Stimulated activated CD4-positive, alpha-beta T cell treated with anti-CD3 and anti-CD28 coated beads, TNF-alpha, amount 100 ng/mL, for 1 hour (primary cell): ENCODE measurements at places on chromosomes 3 and 15.

GRCh38 chr15:83565553-83566159, 88.3 kb upstream of the ADAMTSL3 start:
- DNase-seq, result no peak

DNA sequence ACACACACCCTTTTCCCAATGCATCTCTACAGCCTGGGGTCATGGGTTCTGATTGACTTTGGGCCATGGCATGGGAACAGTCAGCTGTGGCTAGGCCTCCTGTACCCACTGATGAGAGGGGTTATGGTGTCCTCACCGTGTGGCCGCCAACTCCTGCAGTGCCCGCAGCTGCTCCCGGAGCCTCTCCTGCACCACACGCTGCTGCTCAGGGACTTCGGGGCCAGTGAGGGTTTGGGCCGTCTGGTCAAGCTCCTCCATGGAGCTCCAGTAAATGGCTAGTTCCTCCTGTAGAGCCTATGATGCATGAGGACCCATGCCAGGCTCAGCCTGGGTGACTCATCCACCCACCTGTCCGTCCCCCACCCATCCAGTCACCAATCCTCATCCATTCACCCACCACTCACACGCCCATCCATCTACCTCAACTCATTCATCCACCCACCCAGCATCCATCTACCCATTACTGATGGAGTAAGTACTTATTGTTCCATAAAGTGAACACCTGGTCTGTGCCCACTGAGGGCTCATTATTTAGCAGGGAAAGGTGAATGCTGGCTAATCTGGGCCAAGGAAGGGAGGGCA, 21.6 kb downstream of the SPTBN5 start:
- no peak for DNase-seq

DNA sequence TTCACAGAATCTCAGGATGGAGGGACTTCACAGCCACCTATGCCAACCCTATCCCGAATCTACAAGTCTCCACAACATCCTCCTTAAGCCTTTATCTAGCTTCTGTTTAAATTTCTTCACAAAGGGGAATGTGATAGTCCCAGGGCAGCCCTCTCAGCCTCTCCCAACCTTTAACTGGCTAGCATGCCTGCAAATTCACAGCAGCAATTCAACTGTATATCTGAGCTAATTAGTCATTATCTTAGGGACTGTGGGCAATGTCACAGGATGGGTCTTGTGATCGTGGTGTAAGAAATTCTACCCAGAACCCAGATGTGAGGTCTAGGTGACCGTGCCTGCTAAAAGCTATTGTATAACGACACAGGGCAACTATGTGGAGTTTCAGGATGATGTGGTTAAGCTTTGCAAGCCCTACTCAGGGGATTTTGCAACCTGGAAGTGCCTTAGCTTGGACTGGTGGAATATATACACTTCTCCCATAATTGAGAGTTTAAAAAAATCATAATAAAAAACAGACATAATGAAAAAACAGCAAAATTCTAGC, 65.5 kb upstream of the FBN1 start:
- no peak for DNase-seq

- DNase-seq, result no peak
These were observed 377.0 kb downstream of the GAP43 start for GRCh38 chr3:116000311-116000710.

DNA sequence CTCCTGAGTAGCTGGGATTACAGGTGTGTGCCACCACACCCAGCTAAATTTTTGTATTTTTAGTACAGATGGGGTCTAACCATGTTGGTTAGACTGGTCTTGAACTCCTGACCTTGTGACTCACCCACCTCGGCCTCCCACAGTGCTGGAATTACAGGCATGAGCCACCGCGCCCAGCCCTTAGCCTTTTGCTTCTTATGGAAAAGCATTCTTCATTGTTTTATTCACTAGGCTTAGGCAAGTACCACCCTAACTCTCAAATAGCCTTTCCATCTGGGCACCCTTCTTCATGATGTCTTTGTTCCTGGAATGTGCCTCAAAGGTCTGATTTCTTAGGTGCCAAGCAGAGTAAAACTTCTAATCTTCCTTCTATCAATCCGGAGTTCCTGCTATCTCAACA, 641.8 kb downstream of the FHIT start:
- no peak for DNase-seq

GRCh38 chr3:114260152-114260551, 22.8 kb upstream of the ZNF80 start:
- DNase-seq, result no peak

- DNase-seq, result peak; percentile 32
These were observed 33.3 kb downstream of the CCNB2 start for GRCh38 chr15:59138243-59138642.
